Stimulated activated CD8-positive, alpha-beta memory T cell treated with anti-CD3 and anti-CD28 coated beads, Interleukin-2, amount 100 ng/mL, for 1 hour (primary cell): ENCODE measurements at places on chromosomes 5 and 9.
A peak's percentile ranks its signal among the peaks of the same experiment; 100 is the strongest.

- DNase-seq = no peak
These were observed 27.1 kb downstream of the ZNF608 start for GRCh38 chr5:124719113-124719967.

- peak; percentile 11 for DNase-seq
These were observed 244.7 kb downstream of the PIK3R1 start for GRCh38 chr5:68460147-68460798.

GRCh38 chr9:89634995-89635742 lies 30.4 kb downstream of the GADD45G start:
- no peak for DNase-seq

DNA sequence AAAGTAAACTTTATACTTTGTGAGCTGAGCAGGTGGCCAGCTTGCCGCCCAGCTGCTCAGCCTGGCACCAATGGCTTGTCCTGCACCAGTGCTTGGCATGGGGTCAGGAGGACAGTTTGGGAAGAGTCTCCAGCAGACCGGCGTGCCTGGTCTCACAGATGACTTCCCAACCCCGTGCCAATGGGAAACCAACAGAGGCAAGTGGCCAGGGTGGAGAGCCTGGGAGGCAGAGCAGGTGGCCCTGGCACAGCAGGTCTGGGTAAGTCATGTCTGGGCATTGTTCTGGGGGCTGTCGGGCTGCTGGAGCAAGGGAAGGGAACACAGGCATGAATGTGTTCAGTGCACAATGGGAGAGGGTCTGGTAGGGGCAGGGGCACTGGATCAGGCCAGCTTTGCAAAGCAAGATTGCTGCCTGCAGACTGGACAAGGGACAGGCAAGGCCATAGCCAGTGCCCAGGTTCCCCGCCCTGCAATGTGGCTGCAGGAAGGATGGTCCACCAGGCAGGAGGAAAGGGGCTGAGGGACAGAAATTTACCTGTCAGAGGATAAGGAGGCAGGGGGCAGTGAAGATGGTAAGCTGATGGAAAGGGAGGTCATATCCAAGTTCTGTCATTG lies 76.2 kb upstream of the ALDH1B1 start:
- DNase-seq = no peak
